ENCODE measurements at places on chromosomes 3 and 15. TPM values are rescaled to one million over a fixed set of nuclear protein-coding genes. Genes with fewer than 3 reads are reported as not detected.
A peak's percentile ranks its signal among the peaks of the same experiment; 100 is the strongest.

TM4SF18 gene
- 5.6 TPM for total RNA-seq

- DNase-seq = peak; percentile 24
- H3K27ac ChIP-seq = no peak overlapping the region
- no peak overlapping the region for H3K4me3 ChIP-seq
- H3K36me3 ChIP-seq = no peaks in the 10 kb centered on the region
Measured at GRCh38 chr15:85704066-85704465, 90.7 kb downstream of the KLHL25 start.

DNA sequence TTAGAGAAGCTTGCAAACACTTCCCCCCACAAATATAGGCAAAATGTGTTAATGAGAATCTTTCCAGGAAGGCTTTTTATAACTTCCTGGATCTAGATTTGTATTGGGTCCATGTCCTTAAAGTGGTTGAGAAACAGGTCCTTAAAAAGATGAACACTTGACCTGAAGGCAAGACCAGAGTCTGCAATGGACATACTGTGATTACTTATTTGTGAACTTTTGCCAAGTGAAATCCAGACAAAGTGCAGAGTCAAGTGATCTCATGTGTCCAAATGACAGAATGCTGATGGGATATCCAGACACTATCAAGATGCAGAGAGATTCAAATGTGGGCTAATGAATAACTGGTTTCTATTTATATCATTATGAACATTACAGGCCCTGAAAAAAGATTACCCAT lies 43.8 kb downstream of the FRMD4B start:
- no peaks in the 10 kb centered on the region for H3K36me3 ChIP-seq
- H3K27ac ChIP-seq = no peak overlapping the region

GRCh38 chr15:61908241-61908640 lies 152.0 kb downstream of the VPS13C start:
- no peaks in the 10 kb centered on the region for H3K4me1 ChIP-seq
- H3K36me3 ChIP-seq = peaks cover 7% of the 10 kb centered on the region
- no peak overlapping the region for H3K27ac ChIP-seq
- no peak overlapping the region for H3K4me3 ChIP-seq

DNA sequence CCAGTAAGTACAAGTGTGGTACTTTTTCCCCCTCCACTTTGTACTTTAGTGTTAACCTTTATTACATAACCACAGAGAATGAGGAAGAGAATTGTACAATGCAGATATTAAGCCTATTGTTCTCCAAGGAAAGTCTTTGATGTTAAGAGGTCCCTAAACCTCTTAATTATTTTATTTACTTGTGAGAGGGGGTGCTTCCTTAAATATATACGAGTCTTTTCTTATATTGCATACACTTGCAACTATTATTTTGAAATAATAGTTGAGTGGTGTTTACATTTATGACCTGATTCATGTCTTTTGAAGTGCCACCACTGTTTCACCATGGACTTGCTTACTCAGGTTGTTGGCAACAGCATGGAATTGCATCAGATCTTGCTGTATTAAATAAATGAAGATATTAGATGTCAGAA lies 10.1 kb downstream of the USP3 start:
- H3K27me3 ChIP-seq = no peaks in the 10 kb centered on the region
- no peak overlapping the region for H3K4me3 ChIP-seq
- H3K27ac ChIP-seq = no peak overlapping the region
- H3K36me3 ChIP-seq = no peaks in the 10 kb centered on the region
- peak; percentile 71 for DNase-seq
- H3K4me1 ChIP-seq = peaks cover 21% of the 10 kb centered on the region

DNA sequence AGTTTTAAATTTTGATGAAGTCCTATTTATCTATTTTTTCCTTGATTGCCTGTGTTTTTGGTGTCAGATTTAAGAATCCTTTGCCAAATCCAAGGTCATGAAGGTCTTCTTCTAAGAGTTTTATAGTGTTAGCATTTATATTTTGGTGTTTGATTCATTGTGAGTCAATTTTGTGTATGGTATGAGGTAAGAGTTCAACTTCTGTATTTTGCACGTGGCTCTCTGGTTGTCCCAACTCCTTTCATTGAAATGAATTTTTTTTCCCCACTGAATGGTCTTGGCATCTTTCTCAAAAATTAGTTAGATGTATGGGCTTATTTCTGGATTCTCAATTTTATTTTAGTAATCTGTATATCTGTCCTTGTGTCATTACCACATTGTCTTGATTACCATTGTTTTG lies 57.1 kb upstream of the STRIT1 start:
- no peak for DNase-seq
- H3K4me1 ChIP-seq = no peaks in the 10 kb centered on the region
- no peak overlapping the region for H3K27ac ChIP-seq
- H3K36me3 ChIP-seq = no peaks in the 10 kb centered on the region
- H3K27me3 ChIP-seq = peaks cover 3% of the 10 kb centered on the region
- H3K4me3 ChIP-seq = no peak overlapping the region

- H3K27ac ChIP-seq = peak overlapping the region; percentile 97
- H3K4me3 ChIP-seq = no peak overlapping the region
- H3K4me1 ChIP-seq = peaks cover 47% of the 10 kb centered on the region
- peak; percentile 83 for DNase-seq
- no peaks in the 10 kb centered on the region for H3K36me3 ChIP-seq
- no peaks in the 10 kb centered on the region for H3K27me3 ChIP-seq
Measured at GRCh38 chr3:134462331-134462941, 23.3 kb downstream of the ANAPC13 start.

DNA sequence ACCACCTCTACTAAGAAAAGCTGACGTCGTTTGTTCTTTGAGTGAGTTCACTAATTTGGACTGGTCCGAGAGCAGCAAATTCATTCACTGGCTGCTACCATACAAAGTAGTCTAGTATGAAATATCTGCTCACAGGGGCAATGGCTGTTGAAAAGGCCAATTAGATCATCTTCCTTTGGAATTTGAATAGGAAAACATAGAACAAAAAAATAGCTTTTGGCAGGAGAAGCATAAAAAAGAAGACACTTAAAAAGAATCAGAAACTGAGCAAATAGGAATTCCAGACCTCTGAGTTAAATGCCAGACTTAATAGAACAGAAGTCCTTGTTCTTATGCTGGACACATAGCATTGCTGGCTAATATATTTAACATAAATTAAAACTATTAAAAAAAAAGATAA lies 159.3 kb downstream of the IL1RAP start:
- no peaks in the 10 kb centered on the region for H3K27me3 ChIP-seq
- no peaks in the 10 kb centered on the region for H3K36me3 ChIP-seq
- H3K4me3 ChIP-seq = no peak overlapping the region
- DNase-seq = peak; percentile 69

DNA sequence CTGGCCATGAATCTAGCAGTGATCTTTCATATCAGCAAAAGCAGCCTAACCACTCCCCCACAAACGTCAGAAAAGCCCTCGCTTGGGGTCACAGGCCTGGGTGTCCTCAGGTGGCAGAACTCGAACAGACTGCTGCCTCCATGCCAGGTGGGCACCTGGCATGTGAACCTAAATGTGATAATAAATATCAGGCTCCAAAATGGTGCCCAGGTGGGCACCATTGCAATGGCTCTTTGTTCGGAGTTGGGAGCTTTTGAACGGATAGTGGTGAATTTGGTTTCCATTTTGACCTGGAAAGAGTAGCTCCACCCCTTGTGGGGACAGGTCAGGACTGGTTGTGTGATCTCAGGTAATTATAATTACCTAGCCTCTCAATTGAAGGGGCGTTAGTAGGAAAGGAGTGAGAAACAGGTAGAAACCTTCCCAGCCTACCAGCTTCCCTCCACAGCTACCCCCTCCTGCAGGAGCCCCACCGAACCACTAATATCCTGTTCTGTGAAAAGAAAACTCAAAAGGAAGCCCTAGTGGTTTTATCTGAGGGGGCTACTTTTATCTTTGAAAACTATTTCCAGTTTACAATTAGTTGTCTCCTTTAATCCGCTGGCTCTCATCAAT lies 18.1 kb downstream of the MYO1E start:
- H3K36me3 ChIP-seq = no peaks in the 10 kb centered on the region
- no peak overlapping the region for H3K4me3 ChIP-seq
- no peak for DNase-seq
- no peaks in the 10 kb centered on the region for H3K27me3 ChIP-seq
